ENCODE measurements at places on chromosomes 7 and 10. TPM values are rescaled to one million over a fixed set of nuclear protein-coding genes. Genes with fewer than 3 reads are reported as not detected.

The TMEM196 gene
- not detected for total RNA-seq

The AKR1C4 gene
- total RNA-seq, result not detected

The CLDN4 gene
- total RNA-seq, result 602 TPM

The ITIH5 gene
- total RNA-seq, result not detected

The CALHM2 gene
- 54.1 TPM for total RNA-seq

The CPED1 gene
- 2.4 TPM for total RNA-seq

The CHAT gene
- not detected for total RNA-seq

The CD36 gene
- total RNA-seq, result 0.28 TPM

The GAD2 gene
- not detected for total RNA-seq

The PRR15 gene
- 64.9 TPM for total RNA-seq

The YAE1 gene
- 22.3 TPM for total RNA-seq

The HOXA11 gene
- total RNA-seq, result 0.26 TPM

The C10orf62 gene
- 0.45 TPM for total RNA-seq

The SLC35B4 gene
- total RNA-seq, result 16.7 TPM

The CTAGE8 gene
- total RNA-seq, result 9.9 TPM

The GPR26 gene
- not detected for total RNA-seq

The ASB10 gene
- total RNA-seq, result not detected

The TRDMT1 gene
- 4.2 TPM for total RNA-seq
